HS-5 (cell line): ENCODE measurements at places on chromosomes 6 and 20.

- DNase-seq: no peak
Observed at GRCh38 chr6:81718126-81718525, 34.4 kb downstream of the TENT5A start.

GRCh38 chr20:58810116-58810878 is 40.4 kb downstream of the GNAS-AS1 start:
- no peak for DNase-seq

GRCh38 chr20:46438156-46438750 is 31.8 kb upstream of the ELMO2 start:
- DNase-seq: no peak

DNA sequence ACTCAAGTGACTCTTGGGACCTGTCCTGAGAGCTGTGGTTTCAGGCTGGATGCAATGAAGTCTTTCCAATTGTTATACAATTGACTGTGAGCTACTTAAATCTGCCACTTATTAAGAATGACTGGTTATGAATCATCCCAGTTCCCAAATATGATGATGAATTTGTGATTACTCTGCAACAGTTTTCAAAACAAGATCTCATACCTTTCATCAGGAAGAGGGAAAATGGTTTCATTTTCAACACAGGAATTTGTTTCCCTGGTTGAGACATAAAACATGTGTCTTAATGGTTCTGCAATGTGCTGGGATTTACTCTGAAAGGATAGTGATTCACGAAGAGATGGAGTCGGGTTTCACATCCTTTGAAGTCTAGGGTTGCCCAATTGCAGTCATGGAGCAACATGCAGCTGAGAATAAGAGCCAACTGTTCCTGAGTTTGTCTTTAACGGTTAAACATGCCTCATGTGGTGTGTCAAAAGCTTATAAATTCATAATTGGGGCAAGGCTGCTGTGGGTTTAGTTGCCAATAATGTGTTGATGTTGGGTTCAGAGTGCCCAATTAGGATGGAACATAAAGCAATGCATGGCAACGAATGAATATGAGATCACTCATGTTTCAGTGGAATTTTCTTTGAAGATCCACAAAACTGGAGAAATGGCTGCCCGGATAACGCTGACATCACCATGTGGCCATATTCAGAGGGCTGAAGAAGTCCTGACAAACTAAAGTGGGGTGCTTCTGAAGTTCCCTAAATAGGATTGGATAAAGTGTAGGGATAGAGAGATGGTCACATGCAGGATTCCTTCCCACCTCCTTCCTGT is 41.0 kb downstream of the CYP24A1 start:
- peak; percentile 100 for DNase-seq

DNA sequence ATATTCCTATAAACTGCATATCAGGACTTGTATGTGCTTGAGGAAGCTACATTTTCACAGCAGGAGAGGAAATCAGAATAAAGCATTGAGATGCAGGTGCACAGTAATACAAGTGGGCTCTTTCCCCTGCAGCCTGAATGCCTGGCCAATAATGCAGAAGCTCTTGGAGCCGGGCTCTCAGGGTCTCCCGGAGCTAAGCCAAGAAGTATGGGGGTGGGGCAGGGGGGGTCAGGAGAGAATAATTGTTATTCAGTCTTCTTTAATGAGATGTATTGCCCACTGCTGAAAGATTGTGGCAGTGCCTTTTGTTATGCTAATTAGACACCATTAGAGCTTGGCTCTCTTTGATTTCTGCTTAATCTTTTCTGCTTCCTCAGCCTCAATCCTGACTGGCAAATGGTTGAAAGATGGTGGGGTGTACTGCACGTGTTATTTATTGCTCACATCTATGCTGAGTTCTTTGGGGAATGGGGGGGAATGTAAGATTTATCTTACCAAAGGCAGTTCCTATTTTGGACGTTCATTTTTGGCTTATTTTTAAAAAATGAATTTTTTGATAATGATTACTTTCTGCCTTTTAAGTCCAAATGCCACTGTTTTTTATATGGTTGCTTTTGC is 407.6 kb upstream of the SOX4 start:
- DNase-seq: no peak

- no peak for DNase-seq
Observed at GRCh38 chr6:34025861-34026260, 120.0 kb downstream of the GRM4 start.

DNA sequence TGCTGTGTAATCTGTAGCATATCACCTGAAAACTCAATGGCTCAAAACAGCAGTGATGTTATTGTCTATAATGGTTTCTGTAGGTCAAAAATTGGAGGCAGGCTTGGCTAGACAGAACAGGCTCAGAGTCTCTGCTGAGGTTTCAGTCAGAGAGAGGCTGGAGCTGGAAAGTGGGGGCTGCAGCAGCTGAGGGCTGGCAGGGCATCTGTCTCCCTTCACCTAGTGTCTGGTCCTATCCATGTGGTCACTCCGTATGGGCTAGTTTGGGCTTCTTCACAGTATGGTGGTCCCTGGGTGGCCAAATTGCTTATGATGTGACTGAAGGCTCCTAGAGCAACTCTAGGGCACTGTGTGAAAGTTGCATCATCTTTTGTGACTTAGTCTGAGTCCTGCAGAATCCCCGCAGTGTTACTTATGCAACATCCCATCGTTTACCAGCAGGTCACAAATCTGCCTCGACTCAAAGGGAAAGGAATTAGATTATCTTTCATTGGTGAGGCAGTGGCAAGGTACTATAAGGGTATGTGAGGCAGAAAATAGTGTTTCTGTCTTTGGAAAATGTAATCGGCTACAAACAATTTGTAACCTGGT is 497.0 kb downstream of the EPHA7 start:
- no peak for DNase-seq

DNA sequence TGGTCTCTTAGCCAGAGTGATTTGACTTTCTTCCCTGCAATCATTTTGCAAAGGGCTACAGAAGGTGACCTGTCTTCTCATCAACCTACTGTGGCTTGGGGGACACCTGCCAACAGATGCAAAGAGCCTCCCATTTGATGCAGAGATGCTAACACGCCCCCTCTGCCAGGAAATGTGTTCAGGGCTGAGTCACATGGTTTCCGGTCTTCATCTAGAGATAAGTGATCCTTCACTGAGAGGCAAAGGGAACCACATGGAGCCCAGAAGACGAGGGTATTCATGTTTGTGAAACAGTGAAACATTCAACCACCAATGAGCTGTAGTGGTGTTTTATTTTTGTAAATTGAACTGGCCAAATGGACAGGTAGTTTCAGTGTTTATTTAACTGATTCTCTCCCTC is 109.0 kb upstream of the RIN2 start:
- DNase-seq: no peak

DNA sequence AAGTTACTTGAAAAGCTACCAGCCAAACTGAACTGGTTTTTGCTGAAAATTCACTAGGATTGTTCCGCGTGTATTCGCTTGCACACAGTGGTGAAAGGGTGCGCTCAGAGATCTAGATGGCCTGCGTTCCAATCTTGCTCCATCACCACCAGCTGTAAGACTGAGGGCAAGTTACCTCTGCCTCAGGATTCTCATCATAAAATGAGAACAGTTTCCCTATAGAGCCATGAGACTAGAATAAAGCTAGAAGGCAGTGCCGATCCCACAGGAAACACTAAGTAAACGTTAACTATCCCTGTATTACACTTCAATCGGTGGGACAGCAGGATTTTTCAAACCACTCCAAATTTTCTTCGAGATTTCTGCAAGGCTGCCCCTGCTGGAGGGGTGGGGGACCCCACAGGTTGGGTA is 838 bp downstream of the AHCY start:
- peak; percentile 20 for DNase-seq

DNA sequence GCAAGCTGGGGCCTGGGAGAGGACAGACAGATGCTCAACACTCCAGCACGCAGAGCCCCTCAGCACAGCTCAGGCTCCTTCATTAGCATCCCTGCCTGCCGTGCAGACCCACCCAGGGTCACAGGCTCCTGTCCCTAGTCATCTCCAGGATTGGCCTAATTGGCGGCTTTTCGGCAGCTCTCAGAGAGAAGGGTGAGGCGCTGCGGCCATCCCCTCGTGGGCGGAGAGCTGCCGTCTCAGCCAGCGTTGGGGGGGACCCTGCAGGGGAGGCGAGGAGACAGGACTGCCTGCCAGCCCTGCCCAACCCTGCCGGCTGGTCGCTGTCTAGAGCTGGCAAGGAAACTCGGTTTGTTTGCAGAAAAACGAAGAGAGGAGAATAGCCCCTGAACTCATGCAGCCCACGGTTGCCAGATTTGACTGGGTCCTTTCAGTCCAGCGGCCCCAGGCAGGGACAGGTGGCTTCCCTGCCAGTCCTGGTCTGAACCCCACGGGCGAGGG is 26.8 kb downstream of the BHLHE23 start:
- no peak for DNase-seq

DNA sequence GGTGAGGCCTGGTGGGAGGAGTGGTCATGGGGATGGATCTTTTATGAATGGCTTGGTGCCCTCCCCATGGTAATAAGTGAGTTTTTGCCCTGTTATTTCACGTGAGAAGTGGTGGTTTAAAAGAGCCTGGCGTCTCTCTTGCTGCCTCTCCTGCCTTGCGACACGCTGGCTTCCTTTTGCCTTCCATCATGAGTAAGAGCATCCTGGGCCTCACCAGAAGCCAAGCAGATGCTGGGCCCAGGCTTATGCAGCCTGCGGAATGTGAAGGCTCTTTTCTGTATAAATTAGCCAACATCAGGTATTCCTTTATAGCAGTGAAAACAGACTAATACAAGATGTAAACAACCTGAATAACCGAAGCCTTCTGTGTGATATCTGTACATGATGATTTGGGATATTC is 27.6 kb downstream of the VTA1 start:
- DNase-seq: no peak

DNA sequence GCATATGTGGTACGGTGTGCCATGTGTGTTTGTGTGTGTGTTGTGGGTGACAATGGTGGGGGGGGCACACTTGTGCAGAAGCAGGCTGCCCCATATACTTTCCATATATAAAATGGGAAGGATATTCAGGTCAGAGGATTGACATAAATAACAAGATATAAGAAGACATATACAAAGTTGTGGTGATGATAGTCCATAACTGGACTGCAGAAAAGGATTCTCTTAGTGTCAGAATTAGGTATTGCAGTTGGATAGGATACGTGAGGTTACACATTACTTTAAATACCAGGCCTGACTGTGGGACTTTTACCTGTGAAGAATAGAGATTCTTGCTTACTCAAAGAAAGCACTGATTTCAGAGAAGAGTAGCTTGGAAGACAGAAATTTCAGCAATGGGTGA is 1260.3 kb downstream of the EPHA7 start:
- no peak for DNase-seq

DNA sequence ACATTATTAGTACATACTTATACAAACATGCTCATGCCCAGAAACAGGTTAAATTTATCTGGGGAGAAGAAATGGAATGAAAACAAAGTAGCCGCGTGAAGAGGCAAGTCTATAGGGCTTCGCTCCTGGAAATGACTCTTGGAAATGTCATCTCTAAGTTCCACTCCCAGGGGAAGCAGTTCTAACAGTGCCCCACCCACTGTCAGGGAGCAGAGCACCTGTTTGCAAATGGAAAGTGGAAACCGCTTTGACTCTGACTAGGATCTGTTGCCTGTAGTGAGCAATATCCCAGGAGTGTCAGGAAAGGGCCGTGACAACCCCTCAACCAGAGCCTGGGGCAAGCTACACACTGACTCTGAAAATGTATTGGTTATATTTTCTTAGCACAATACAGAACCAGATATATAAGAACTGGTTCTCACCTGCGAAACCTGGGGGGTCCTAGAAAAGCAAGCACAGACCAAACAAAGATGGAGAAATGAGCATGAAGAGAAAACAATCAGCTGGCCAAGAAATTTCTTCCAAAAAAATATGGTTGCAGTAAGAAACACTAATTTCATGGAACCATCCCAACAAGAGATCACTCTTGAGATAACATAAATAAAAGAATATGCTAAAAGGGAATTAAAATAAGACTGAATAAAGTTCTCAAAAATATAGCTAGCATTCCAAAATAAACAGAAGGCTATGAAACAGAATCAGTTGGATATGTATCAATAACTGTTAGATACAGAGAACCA is 47.5 kb upstream of the CRISP1 start:
- DNase-seq: no peak

- no peak for DNase-seq
Observed at GRCh38 chr6:32397252-32397920, 9.6 kb downstream of the BTNL2 start.

GRCh38 chr6:157631412-157631811 is 191.6 kb upstream of the SNX9 start:
- no peak for DNase-seq

DNA sequence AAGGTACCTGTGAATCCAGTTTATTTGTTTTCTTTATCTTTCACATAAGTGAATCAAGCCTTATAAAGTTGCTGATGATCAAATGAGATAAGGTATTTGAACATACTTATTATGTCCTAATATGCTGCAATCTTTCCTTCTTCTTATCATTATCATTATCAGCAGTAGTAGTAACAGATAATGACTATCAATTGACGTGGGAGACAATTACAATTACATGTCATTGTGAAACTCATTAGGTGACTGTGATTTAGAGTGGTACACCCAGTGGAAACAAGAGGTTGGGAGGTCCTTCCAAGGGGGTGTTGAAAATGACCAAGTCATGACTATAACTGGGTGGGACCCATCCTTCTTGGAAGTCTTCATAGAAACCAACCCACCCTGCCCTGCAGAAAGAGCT is 2.8 kb downstream of the CLIC5 start:
- DNase-seq: no peak

- DNase-seq: peak; percentile 22
Observed at GRCh38 chr6:112910256-112910655, 563.1 kb downstream of the RFPL4B start.

GRCh38 chr6:156410649-156411048 is 366.5 kb upstream of the ARID1B start:
- no peak for DNase-seq

DNA sequence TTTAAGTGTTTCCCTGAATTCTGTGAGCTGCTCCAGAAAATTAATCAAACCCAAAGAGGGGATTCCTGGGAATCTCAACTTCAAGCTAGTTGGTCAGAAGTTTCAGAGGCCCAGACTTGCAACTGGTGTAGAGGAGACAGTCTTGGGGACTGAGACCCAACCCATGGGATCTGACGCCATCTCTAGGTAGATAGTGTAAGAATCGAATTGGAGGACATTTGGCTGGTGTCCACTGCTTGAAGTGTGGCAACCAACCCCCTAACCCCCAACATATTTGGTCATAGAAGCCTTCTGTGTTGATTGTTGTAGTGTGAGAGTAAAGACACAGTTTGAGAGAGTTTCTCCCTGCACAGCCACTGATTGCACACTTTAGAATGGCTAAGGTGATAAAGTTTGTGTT is 103.5 kb upstream of the CARMIL1 start:
- DNase-seq: no peak

GRCh38 chr6:158316022-158316421 is 3.8 kb downstream of the TULP4 start:
- no peak for DNase-seq

DNA sequence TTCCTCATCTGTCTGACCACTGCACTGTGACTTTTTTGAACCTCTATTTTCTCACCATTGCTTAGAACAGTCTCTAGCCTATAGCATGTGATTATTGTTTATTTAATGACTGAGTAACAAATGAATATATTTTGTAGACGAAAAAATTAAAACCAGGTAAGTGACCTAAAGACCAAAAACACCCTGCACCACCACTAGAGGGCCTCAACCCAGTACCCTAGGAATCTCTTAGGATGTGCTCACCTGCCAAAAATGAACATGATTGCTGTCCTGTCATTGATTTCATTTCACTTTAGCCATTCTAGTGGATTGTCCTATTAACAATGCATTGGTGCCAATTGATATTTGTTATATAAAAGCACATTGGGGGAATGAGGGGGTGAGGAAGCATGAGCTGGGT is 199.1 kb downstream of the COL9A1 start:
- DNase-seq: no peak
